ENCODE measurements at places on chromosomes 12 and 14.

DNA sequence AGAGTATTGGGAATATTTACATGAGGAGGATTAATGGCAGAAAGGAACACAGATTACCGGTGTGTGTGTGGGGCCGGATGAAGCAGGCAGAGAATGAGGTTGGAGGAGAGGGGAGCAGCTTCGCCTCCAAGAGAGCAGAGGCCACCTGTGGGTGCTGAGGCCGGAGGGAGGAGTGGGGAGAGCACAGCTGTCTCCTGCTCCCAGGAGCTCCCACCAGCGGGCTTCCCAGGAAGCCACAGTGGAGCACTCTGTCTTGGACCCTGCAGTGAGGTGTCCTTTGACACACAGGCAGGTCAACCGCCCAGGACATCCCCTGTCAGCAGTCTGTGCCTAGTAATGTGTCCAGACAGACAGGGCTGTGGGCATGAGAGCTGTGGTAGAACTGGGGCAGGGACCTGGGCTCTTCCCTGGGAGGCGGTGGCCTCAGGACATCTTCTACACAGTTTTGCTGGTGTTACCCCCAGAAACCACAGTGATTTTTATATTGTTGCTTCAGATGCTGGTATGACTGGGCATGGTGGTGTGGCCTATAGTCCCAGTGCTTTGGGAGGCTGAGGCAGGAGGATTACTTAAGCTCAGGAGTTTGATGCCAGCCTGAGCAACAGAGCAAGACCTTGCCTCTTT is 18.5 kb upstream of the AMN start:
- DNase-seq = no peak

DNA sequence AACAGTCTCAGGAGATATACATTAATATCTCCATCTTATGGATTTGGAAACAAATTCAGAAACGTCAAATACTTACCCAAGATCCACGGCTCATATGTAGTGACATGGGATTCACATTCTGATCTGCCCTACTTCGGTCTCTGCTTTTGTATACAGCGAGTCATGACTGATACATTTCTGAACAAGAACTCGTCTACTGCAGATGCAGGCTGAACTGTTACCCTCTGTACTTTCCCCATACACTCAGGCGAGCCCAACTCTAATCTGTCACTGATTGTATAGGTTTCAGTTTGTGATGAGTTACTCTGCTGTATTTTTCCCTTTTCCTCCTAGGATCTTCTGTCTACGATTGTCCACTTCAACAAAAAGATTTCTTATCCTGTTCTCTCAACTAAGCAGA is 441.6 kb downstream of the CCDC91 start:
- no peak for DNase-seq

GRCh38 chr12:40996091-40996490 is 192.0 kb upstream of the PDZRN4 start:
- no peak for DNase-seq

DNA sequence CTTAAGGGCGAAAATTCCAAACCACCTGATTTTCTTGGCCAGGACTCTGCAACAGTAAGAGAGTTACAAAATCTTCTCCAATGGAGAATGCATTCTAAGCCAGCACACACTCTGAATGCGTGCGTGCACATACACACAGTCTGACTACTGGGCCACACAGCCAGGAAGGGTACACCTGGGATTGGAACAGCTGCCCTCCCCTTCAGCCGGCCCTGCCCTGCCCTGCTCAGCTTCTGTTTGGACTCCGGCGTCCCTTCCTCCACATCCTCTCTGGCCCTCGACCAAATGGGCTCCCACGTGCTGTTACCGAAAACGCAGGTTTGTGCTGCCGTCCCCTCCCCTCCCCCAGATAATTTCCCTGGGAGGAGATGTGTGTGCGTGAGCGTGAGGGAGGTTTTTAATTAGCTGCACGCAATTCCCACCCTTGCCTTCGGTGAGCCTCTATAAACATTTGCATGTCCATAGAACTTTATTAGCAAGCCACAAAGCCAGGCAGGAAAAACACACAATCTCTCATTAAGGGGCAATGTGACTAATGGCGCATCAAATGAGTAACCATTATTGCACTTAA is 43.0 kb downstream of the CCNK start:
- DNase-seq = no peak

DNA sequence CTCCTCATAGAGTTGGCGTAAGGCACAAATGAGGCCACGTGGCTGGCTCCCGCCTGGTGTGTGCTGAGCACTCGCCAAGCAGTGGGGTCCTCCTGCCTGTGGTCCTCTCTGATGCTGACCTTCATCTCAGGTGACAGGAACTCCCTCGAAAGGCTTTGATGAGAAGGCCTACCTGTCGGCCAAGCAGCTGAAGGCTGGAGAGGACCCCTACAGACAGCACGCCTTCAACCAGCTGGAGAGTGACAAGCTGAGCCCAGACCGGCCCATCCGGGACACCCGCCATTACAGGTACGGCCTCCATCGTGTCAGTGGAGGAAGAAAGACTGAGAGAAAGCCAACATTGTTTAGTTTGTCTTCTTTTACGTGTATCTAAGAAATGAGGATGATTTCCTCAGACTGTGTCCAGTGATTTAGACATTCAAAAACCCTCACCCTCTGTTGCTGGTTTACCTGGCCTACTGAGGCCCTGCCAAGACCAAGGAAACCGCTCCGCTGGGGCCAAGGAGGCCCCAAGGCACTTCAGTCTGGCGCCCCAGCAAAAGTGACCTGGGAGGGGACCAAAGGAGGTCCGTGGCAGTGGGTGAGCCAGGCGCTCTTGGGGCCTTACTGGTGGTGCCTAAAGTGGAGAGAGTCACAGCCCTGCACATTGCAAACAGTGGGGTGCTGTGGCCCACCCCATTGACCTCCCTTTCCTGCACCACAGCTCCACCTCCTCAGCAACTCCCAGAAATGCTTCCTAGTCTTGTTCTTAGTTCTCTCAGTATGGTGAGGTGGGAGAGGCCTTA is 60.8 kb downstream of the GALNT16 start:
- DNase-seq = no peak

DNA sequence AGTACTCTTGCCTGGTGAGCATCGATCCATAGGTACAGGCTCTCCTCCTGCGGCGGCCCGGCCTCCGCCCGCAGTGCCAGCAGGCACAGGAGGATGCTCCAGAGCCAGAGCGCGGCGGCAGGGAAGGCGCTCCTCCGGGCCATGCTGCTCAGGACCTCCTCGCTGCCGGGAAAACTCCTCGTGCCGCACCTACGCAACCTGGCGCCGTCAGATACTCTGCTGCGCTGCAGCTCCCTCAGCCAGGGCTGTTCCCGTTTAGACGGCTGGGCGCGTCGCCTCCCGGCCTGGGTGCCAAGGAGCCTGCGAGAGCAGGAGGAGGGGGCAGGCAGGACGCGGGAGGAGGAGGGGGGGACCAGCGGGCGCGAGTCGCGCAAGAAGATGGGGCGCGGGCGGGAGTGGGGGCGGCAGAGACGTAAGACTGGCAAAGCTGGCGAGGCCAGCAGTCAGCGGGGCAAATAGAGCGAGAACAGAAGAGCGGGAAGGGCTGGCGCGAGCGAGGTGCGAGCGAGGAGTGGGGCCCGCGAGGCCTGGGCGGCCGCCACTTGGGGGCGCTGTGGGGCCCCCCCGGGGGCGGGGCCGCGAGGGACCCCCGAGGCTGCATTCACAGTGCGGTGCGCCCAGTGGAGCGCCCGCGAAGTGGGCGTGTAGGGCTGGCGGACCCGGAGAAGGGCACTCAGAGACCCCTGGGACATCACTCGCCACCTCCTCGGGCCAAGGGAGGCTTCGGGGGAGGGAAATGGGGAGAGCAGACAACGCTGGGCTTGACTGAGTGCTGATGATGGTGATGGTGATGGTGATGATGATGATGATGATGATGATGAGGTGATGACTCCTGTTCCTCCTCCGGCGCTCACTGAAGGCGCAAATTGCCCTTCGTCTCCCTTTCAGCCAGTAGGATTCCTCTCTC is at the start of gene WIF1:
Gene WIF1, minus strand, starts transcription at position 257 of the 907 bp plus-strand sequence. Its CDS starts 114 bp downstream, at position 143.
- DNase-seq = peak; percentile 32

- no peak for DNase-seq
Observed at GRCh38 chr12:30953257-30953656, 26.7 kb downstream of the TSPAN11 start.

DNA sequence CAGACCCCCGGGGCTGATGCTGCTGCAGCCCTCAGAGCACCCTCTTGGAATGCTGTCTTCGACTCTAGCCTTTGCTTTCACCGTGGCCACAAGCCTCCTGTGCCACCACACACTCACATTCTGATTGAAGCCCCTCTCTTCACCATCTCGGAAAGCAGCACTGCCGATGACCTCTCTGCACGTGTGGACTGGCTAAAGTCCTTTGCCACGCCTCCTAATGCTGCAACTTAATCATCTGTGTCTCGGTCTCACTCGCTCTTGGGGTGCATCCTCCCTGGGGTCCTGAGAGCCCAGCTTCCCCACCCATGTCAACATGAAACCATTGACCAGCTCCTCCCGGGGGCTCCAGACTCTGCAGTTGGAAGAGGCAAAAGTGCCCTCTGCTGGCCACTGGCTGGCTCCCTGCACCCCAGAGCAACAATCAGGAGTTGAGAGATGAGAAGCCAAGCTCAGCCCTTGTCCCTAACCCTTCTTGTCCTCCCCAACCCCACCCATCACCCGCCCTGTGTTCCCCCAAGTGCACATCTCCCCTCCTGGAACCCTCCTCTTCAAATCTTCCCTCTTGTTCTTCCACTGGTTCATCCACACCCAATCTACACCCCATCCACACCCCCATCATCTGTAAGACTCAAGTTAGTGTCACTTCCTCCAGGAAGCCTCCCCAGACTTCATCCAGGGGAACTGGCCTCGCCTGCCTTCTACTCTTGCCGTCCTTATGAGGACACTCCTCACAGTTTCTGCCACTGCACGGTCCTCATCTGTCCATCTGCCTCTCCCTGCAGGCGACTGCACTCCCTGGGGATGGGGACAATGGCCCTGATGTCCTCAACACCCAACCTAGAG is 23.6 kb upstream of the FAM181A start:
- DNase-seq = peak; percentile 21

- peak; percentile 28 for DNase-seq
Observed at GRCh38 chr12:66398931-66399910, 96.9 kb downstream of the HELB start.

GRCh38 chr14:30387871-30388270 is 171.1 kb upstream of the G2E3 start:
- DNase-seq = no peak

Data from suppressor macrophage (primary cell).